MCF 10A (cell line): ENCODE measurements at places on chromosomes 1 and 21. TPM values are rescaled to one million over a fixed set of nuclear protein-coding genes. Genes with fewer than 3 reads are reported as not detected.

DNA sequence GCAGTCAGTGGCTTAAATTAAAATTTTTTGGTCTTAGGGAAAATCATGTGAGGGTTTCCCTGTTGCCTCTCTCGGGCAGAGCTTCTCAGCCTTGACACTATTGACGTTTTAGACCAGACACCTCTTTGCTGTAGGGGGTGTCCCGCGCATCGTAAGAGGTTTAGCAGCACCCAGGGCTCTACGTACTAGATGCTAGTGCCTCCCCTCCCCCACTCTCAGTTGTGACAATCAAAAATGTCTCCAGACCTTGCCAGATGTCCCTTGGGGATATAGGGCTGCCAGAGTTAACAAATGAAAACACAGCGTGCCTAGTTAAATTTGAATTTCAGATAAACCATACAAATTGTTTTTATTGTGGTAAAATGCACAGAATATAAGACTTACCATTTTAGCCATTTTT, 293.3 kb downstream of the DISC1 start:
- no peak for DNase-seq

DNA sequence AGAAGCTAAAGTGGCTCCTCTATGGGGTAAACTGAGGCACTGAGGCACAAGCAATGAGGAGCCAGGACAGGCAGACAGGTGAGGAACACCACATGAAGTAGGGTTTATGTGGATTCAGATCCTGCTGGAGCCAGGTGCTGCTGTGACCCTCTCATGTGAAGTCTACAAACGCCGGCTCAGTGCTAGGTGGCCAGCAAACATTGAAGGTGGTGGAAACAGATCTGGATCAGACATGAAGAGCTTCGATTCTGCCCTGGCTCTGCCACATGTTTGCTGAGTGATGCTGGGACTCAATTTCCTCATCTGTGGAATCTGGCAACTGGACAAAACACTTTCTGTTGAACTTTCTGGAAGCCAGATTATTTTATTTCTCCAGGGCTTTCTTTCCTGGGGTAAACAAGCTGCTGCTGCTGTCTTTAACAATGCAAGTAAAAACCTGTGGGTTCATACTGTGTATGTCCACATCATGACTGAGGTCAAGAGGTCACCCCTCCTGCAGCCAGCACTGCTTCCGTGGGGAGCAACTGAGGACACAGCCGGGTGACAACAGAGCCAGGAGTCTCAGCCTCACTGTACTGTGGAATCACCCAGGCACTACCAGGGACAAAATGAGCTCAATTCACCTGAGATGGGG, 33.3 kb downstream of the HMGB4 start:
- no peak for DNase-seq

- no peak for DNase-seq
Observed at GRCh38 chr1:230641900-230642262, 400 bp upstream of the COG2 start.

TSEN15 gene
- 88.7 and 97.5 TPM in 2 replicates for total RNA-seq

KANK4 gene
- total RNA-seq: 0.20 and 0.51 TPM in 2 replicates
